ENCODE measurements at places on chromosomes 13 and 19. TPM values are rescaled to one million over a fixed set of nuclear protein-coding genes. Genes with fewer than 3 reads are reported as not detected.

The SHANK1 gene
- total RNA-seq = under 0.01 TPM

The FLT3 gene
- total RNA-seq = not detected

The RNF17 gene
- total RNA-seq = not detected

The F7 gene
- total RNA-seq = not detected

The POGLUT2 gene
- total RNA-seq = 19.5 TPM

DNA sequence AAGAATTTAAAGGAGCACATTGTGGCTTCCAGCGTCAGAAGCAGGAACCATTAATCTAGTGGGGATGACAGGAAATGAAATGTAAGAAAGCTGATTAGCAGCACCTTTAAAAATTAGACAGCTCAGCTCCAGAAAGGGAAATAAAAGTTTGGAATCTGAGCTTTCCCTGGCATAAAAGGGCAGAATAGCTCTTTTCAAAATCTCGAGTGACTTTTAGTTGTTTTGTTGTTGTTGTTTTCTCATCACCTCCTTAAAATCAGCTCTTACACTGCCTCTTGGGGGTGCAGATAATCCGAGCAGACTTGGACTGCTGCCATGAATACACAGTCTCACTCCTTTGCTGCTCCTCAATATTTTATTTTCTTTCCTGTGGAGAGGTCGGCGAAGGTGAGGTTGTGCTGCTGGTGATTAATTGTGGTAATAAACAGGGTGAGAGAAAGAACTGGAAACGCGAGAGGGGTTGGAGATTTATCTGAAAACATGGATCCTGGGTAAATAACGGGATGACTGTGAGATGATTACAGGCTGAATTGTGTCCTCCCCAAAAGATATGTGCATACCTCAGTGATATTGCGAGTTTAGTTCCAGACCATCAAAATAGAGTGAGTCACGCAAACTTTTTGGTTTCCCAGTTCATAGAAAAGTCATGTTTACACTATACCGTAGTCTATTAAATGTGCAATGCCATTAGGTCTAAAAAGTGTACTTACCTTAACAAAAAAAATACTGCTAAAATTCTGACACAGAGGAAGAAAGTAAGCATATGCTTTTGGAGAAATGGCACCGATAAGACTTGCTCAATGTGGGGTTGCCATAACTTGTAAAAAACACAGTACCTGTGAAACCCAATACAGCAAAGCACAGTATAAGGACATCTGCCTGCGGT lies 787.7 kb downstream of the UQCRFS1 start:
- no peak for DNase-seq

- no peak for DNase-seq
Observed at GRCh38 chr13:85316506-85317025, 482.7 kb downstream of the SLITRK6 start.

GRCh38 chr19:6413721-6414643 lies 10.6 kb downstream of the KHSRP start:
- no peak for DNase-seq

GRCh38 chr19:16206637-16207036 lies 8.9 kb downstream of the AP1M1 start:
- no peak for DNase-seq

- no peak for DNase-seq
Observed at GRCh38 chr19:13840305-13841085, 36.4 kb upstream of the NANOS3 start.

DNA sequence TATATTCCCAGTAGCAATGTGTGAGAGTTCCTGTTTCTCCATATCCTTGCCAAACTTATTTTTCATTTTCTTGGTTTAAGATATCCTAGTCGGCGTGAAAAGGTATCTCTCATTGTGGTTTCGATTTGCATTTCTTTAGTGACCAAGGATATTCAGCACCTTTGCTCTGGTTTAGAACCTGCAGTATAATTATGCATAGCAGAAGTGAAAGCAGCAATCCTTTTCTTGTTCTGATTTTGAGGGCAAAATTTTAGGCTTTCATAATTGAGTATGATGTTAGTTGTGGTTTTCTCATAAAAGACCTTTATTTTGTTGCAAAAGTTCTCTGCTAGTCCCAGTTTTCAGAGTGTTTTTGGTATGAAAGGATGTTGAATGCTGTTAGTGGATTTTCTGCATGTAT lies 491.0 kb downstream of the FGF9 start:
- DNase-seq = no peak

GRCh38 chr19:2227415-2228156 lies 8.5 kb downstream of the PLEKHJ1 start:
- no peak for DNase-seq

DNA sequence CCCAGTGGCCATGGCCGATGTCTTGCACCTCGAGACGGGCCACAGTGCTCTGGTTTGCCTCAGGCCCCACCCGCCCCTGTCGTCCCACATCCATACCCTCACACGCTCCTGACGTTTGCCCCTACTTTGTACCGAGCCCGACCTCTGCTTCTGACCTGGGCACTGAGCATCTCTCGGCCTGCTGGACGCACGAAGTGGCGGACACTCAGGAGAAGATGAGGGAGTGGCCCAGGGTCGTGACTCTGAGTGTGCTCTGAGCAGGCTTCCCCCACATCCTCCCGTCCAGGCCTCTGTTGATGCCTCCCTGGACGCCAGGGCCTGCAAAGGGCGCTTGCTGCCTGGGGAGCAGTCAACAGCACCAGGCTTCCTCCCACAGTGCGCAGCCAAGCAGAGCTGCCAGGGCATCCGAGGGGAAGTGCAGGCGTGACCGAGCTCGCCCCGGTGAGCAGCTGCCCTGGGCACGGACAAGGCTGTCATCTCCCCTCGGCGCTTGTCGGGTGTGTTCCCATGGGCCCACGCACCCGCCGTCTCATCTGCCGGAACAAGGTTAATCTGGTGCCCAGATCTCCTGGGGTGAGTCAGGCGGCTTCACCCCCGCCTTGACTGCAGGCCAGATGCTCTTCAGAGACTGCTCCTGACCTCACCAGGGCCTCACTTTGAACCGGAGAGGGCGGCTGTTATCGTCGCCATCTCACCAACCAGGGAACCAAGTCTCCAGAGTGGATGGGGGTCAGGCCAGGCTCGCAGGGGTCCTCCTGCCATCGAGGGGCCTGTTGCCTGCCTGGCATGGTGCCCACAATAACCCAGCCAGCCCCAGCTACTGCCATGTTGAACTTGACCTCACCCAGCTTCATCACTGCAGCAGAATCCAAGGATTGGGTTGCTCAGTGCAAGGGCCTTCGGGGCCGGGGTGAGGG lies 27.2 kb downstream of the COMP start:
- peak; percentile 54 for DNase-seq

DNA sequence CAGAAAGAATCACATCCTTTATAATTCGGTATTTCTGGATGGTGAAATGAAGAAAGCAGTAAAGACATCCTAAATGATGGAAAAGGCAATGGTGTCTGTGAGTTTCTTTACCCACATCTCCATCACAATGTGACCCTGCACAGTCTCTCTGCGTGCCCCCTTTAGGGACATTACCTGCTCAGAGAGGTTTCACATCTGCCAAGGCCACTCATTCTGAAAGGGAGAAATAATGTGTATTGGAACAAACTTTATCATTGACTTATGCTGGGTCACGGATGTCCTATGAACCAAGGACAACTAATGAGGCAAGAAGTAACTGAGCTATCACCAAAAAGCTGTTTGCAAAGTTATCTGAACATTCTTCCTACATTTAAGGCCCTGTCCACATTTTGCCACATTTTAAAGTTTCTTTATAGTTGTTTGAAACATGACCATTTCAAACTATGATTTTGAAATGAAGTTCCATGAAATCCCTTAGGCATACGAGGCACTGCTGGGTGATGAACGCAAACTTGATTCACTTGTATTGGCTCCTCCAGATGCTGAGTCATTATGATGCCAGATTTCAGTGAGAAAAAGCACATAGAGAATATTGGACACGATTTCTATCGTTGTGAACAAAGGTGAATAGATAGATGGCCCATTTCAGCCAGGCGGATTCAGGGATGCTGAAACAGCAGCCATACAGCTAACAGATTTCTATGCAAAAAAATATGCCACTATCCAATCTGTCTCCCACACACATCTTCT lies 63.5 kb upstream of the HMGB1 start:
- DNase-seq = no peak

All from dermis microvascular lymphatic vessel endothelial cell (primary cell).